Activated CD4-positive, alpha-beta T cell treated with anti-CD3 and anti-CD28 coated beads, Interleukin-2, amount 50 U/mL, for 48 hours (primary cell): ENCODE measurements at places on chromosomes 12 and 14.

DNA sequence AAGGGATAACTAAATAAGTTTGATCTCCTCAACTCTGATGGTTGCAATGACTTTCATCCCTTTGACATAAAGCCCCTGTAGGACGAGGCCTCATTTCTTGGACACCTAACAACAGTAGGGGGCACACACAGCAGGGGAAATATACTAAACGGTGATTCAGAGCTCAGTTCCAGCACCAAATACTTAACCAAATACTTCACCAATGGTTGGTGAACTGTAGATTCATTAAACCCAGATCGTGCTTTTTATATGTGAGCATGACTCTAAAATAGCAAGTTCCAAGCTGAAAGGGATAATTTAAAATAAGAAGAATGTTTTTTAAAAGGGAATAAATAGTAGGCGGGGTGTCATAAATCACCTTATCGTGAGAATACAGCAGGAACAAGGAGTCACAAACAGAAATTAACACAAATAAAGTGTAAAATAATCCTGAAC, 53.2 kb downstream of the ATG2B start:
- no peak for DNase-seq

- DNase-seq = no peak
Observed at GRCh38 chr12:132602572-132603239, 7.7 kb downstream of the LRCOL1 start.

GRCh38 chr14:100025111-100025510, 40.1 kb upstream of the EVL start:
- DNase-seq = peak; percentile 39

DNA sequence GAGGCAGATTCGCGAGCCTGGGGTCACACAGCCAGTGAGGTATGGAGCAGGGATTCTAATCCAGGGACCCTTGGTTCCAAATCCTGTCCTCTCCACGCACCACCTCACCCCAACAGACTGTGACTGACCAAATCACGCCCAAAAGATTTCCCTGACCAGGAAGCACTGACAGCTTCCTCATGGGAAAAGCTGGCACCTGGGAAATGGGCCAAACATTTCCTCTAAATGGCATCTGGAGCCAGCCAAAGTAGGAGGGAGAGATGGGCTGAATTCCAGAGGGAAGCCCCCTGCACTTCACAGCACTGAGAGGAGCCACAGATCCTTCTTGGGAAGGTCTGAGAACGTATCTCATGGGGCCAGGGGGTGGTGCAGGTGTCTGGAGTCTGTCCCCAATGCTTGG, 28.8 kb downstream of the CCDC92 start:
- DNase-seq = no peak

GRCh38 chr12:132506328-132507160, 16.6 kb downstream of the FBRSL1 start:
- DNase-seq = peak; percentile 75

GRCh38 chr12:67807814-67808213, 159.3 kb downstream of the DYRK2 start:
- DNase-seq = no peak

DNA sequence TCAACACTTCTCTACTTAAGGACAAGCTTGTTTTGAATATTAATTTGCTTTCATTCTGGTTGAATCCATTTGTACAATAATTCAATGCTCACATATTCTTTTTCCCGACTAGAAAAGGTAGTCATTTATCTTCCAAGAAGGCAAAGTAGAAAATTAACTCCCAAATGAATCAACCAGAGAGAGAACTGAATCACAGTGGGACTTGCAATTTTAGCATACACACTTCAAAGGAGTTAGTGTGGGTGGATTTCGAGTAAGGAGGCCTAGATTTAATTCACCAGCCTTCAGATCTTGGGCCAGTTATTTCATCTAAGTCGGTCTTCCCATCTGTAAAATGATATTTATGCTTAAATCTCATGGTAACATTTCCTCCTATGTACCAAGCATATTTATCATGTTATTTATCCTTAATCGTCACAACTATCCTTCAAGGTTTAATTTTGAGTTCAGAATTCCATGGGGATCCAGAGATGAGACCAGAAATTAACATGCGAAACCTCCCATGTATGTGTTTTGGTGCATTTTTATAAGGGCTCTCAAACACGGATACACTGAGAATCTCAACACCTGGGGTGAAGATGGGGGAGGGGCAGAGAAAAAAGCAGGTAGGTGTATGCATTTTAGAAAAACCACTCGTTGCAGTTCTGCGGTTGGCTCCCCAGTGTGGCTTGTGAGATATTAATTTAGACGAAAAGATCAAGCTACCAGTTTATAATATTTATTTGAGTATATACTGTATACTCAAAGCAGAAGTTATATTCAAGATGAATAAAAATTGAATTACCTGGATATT, 38.9 kb upstream of the IL22 start:
- no peak for DNase-seq

DNA sequence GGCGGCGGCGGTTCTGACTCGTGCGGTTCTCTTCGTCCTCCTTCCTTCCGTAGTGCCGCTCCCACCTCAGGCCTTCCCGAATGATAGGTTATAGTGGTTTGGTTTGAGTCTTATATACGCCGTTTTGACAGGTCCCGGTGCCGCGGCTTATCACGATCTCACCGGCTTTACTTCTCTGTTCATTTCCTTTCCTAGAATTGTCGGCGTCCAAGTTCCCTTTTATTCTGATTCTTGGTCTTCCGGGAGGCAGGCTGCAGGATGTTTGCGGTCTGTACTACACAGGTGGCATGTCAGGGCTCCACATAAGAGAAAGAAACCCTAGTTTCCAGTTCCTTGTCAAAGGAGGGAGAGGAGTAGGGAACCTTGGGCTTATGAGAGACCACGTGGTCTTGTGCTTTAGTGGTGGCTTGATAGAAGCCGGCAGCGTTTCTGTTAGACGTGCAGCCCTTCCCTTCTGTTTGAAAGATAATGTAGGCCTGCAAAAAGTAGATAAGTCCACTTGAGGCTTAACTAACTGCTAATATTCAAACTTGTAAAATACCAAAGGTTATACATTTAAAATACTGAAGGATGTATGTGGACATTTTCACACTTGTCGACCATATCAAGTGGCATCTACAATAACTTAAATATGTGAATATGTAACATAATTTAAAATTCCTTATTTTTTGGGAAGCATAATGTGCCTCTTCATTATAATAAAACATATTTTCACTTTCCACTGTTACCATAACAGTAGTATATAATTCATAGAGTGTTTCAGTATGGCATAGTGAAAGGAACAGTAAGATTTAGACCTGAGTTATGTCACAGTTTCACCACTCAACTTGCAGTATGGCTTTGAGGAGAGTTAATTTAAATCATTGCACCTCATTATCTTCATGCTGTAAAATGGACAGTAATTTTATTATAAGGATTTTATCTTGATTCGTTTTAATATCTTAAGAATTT, 804 bp downstream of the USP15 start:
- DNase-seq = peak; percentile 52

DNA sequence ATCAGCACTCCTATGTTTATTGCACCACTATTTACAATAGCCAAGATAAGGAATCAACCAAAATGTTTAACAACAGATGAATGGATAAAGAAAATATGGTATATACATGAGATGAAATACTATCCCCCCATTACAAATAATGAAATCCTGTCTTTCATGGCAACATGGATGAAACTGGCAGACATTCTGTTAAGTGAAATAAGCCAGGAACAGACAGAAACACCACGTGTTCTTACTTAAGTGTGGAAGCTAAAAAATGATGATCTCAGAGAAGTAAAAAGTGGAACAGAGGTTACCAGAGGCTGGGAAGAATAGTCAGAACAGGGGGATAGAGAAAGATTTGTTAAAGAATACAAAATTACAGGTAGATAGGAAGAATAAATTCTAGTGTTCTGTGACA, 113.7 kb upstream of the MDM1 start:
- no peak for DNase-seq

DNA sequence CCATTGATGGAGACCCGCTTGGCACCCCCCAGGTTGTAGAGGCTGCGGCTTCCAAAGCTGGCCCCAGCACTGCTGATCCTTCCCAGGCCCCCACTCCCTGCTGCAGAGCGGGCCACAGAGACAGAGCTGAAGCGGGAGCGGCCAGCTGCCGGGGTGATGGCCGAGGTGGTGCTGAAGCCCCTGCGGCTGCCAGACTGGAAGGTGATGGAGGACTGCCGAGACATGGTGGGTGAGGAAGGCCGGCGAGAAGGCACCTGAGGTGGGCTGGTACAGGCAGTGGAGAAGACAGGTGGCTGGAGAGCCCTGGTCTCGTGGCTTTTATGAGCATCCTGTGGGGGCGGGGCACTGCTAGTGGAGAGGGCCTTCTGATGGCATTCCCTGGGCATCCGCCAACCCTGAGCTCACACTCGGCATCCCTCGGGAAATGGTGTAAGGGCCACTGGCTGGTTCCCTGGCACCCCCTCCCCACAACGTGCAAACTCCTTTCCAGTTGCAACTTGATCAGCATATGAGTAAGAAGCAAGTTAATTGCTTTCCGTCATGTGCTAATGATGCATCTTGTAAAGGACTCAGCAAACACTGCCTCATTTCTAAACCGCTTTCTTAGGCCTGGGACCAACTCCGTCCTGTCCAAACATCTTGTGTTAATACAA, at the start of gene KRT75:
KRT75 (minus strand) TSS at position 291 of the 653 bp plus-strand sequence; CDS start at position 224, 67 bp downstream.
- DNase-seq = no peak

- DNase-seq = no peak
Observed at GRCh38 chr12:25130741-25131188, 64.2 kb downstream of the DNAI7 start.

- DNase-seq = no peak
Observed at GRCh38 chr14:68346556-68347343, 446.1 kb downstream of the ZFP36L1 start.

DNA sequence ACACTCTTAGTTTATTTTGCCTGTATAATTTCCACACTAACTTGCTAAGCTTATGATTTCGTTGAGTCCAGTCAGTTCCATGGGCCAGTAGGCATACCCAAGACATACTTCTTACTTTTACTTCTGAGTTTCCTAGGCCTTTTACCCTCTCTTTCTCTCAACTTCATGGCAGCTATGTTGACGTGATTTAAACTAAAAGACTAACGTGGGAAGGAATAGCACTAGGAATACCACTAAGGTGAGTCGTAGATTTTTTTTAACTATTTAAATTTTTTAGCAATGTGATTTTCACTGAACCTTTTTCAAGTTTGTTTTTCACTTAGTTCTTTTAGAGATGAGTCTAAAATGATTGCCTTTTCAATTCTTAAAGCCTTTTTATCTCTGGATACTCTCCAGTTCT, 793.5 kb upstream of the NOVA1 start:
- no peak for DNase-seq

DNA sequence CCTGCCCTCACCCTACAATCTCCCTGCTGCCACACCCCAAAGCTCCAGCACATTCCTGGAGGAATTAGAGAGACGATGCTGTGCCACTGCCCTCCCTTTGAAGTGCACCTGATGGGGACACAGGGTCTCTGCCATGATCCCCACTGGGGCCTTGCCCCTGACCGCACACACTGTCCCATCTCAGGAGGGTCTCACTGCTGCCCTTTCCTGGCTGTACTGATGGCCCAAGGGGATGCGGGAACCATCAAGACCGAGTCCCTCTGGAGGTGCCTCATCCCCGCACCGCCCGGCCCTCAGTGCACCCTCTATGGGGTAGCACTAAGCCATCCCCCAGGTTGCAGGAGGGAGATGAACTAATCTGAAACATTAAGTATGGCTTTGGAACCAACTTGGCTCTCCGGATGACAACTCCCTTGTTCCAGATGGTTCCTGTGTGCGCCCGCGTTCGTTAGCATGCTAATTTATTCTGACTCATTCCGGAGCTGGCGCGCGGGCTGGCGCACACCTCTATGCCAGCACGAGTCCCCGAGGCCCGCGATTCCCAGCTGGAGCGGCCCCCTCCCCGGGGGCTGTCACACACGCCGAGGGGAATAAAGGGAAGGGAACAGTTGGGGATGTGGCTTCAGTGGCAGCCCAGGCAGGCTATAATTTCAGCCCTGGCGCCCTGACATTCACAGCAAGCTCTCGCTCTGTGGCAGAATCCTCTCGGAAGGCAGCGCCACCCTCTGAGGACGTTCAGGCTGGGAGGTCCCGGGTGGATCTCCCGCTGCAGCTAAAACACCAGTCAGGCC, 34.2 kb upstream of the C14orf180 start:
- DNase-seq = no peak

DNA sequence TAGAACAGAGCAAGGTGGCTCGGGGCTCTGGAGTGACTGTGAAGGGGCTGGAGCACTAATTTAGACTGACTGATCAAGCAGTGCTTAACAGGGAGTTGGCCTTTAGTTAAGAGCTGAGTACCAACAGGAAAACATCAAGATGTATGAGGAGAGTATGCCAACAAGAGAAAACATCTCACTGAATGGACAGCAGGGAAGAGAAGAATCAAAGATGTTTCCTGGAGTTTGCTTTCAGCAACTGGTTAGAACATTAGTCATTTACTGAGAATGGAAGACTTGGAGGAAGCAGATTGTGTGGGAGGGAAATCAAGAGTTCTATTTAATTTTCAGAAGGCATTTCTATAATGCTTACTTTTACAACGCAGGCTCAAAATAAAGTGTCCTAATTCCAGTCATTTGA, 259.3 kb downstream of the ADAMTS20 start:
- DNase-seq = no peak

DNA sequence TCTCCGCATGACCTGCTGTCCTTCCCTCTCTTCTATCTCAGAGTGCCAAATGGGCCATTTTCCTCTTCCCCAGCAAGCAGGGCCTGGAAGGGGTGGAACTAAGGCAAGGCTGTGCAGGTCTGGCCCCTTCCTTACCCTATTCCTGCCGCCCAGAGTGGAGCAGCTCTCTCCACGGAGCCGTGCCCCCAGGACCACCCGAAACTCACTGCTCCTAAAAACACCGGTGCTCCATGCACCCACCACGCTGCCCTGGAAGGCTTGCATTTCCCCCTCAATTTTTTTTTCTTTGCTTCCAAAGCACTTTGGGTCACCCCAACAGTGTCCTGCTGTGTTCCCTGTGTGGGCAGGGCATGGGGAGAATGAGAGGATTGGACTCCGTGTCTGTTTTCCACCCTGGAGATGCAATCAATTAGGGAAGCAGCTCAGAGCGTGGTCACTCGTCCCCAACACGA, 48.5 kb upstream of the MEG3 start:
- DNase-seq = no peak

- no peak for DNase-seq
Observed at GRCh38 chr14:52033101-52033642, 35.7 kb downstream of the NID2 start.

- DNase-seq = no peak
Observed at GRCh38 chr12:39235990-39236767, 206.7 kb downstream of the KIF21A start.

GRCh38 chr12:125070661-125071390, 5.6 kb downstream of the AACS start:
- no peak for DNase-seq

DNA sequence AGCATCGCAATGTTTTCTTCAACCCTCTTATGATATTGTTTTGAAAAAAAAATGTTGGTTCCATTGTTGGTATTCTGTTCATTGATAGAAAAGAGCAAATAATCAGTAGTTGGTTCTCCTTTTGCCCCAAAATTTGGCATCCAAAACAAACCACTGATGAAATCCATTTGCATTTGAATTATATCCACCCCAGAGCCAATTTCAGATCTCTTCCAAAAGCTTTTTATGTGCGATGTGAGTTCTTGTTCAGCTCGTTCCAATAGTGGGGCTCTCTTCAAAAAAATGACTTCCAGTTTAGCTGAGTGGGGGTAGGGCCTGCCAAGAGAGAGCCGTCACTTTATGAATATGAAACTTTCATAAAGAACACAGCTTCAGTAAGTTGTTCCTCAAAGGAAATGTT, 130.7 kb downstream of the DIO2 start:
- no peak for DNase-seq

GRCh38 chr14:69133206-69134125, 19.5 kb downstream of the DCAF5 start:
- peak; percentile 23 for DNase-seq
